ENCODE measurements at places on chromosomes 6 and 20.

GRCh38 chr20:9474835-9475415 is 39.5 kb upstream of the LAMP5 start:
- DNase-seq: no peak

- DNase-seq: no peak
Observed at GRCh38 chr20:20666359-20666758, 46.1 kb downstream of the RALGAPA2 start.

DNA sequence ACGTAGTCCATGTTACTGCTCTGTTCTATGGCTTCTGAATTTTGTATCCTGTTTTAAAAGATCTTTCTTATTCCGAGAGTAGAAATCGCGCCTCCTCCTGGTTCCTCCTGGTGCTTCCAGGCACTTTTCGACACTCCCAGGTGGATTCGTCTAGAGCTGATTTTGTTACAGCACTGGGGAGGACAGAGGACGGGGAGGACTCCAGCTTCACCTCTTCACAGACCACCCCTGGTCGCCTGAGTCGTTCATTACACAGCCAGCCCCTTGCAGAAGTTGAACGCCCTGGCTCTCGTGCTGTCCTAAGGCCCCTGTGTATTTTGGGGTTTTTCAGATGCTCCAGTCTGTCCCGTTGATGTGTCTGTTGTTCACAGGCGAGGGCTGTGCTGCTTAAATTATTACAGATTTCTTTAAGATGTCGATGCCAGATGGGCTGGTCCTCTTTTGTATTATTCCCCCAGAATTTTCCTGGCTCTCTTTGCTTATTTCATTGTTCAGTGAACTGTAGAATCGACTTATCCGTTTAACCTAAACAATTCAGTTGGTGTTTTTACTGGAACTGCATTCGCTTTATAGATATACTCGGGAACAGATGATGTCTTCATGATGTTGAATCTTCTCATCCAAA is 30.5 kb downstream of the COL20A1 start:
- DNase-seq: no peak

DNA sequence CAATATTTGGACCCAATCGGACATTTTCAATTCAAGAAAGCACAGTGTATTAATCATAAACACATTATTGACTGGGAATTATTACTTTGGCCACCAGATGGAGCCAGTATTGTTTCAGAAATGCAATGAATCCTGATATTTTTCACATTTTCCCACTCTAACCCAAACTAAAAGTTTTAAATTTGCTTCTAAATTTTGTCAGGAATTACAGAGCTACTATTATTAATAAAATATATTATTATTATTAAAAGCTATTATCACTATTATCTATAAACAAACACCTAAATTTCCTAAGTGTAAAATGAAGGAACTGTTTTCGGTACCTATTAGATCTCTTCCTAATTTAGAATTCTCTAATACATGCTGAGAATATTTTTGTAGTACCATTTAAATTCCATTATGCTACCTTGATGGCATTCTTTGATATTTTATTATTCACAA is 245.3 kb downstream of the OGFRL1 start:
- DNase-seq: peak; percentile 9

DNA sequence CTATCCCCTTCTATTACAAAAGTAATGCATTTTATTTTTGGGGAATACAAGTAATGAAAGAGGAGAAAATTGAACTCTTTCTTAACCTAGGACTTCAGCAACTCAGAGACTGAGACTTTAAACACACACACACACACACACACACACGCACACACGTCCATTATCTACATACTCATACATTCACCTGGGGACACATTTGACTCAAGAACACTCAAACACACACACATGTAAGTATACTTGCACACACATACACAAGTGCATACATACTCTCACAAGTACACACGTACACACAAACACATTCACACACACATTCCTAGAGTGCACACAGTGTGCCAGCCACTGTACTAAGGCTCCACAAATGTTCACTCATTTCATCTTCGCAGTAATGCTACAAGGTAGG is 2.1 kb upstream of the R3HDML start:
- no peak for DNase-seq

DNA sequence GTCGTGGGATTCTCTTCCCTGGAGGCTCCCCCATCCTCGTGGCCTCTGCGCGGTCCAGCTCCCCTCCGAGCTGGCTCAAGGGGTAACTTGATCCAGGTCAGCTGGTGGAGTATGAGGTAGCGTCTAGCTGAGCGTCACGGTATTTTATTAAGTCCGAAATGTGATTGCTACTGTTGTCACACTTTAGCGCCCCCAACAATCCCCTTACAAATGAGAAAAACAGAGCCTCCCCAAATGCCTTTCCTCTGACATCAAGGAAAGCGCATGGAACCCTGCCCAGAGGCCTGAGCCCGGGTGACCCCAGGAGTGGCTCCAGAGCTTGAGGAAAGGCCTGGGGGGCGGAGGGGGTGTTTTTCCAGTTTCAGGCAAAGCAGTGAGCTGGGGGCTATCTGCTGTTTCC is 192.4 kb downstream of the ZMYND8 start:
- DNase-seq: no peak

- DNase-seq: peak; percentile 51
Observed at GRCh38 chr6:149190224-149190831, 127.2 kb upstream of the TAB2 start.

DNA sequence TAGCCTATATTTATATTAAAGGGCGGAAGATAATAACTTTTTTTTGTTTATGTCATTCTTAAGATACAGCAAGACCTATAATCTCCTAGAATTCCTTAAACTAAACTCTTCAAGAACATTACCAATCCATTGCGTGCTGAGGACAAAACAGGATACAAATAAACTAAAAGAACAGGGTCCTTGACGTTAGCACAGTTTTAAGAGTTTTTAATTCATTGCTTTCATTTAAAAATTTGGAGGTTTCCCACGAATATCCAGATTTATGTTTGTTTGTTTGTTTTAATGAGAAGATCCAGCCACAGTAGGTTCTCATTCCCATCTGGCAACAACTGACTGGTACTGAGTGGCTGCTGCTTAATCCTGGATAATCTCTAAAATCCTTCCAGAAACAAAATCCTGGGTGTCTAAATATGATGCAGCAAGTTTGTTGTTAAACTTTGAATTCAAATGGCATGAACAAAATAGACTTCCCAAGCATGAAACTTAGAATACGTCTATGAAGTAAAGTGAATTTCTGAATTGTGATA is 153.7 kb downstream of the HACE1 start:
- no peak for DNase-seq

GRCh38 chr20:57794600-57795341 is 85.0 kb upstream of the PMEPA1 start:
- no peak for DNase-seq

DNA sequence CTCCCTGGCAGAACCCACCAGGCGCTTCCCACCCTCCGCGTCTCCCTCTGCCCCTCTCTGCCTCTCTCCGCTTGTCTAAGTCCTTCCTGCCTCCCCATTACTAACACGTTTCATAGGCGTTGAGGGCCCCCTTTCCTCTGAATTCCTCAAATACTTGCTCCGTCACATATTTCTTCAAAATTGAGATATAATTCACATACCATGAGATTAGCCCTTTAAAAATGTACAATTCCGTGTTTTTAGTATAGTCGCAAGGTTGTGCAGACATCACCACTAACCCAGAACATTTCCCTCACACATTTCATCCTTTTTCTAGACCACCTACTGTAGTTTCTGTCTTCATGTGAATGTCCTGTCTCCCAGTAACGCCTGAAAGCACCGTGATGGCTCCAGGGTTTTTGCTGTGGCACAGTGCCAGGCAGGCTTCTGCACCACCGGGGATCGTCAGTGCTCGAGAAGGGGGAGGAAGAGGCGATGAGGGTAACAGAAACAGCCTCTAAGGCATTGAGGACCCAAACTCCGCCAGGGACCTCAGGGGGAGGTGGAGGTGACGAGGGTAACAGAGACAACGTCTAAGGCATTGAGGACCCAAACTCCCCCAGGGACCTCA is 141.9 kb upstream of the SNX9 start:
- peak; percentile 67 for DNase-seq

DNA sequence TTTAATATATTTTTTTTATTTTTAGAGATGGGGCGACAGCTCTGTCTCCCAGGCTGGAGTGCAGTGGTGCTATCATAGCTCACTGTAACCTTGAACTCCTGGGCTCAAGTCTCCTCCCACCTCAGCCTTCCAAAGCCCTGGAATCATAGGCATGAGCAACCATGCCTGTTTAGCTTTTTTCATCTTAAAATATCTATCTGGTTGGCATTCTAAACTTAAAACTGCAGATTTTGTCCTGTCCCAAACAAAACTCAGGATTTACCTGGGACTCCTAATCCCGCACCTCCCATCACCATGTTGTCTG is 124.7 kb downstream of the SULF2 start:
- no peak for DNase-seq

GRCh38 chr20:8388141-8388540 is 256.1 kb downstream of the PLCB1 start:
- no peak for DNase-seq

GRCh38 chr6:111951497-111952085 is 78.3 kb upstream of the FYN start:
- DNase-seq: no peak

- no peak for DNase-seq
Observed at GRCh38 chr6:129835691-129836090, 25.4 kb downstream of the TMEM244 start.

- DNase-seq: no peak
Observed at GRCh38 chr6:15358579-15359327, 112.9 kb downstream of the JARID2 start.

DNA sequence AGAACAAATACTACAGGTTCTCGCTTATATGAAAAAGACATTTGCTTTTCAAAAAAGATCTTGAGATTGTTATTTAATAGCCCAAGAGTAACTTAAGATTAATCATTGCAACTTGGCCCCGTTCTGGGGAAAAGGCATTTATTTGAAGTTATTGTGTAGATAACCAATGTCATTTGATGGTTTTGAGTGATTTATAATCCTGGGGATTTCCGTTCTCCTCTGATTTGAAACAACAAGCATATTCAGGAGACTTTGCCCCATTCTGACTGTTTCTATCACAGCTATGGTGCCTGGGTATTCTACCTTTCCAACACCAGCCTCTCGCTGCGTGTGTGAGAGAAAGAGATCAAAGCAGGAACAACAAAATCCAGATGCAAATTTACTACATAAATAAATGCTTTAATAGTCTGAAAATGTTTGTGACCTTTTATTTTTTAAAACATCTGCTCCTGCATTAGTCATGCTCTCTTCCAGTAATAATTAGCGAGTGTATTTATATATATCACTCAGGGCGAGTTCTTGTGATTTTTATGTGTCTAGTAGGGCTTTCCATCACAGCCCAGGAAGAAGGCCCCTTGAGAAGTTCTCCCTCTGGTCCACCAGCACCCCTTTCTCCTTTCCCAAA is 197.9 kb upstream of the FOXQ1 start:
- no peak for DNase-seq

DNA sequence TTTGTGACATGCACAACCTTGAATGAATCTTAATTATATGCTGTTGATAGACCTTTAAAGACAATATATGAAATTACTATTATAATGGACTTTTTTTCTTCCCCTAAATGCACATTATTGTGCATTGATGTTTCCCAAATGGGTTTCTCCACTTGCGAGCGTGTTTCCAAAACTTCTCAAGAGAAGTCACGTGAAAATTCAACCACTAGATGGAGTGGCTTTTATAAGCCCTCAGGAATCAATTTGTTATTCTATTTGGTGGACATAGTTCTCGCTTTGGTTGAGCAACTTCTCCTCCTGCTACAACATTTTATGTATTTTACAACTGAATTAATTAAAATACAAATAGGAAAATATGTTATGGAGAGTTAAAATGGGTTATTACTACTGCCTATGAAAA is 9.0 kb downstream of the CNR1 start:
- no peak for DNase-seq

- DNase-seq: no peak
Observed at GRCh38 chr6:5524110-5524509, 262.8 kb downstream of the FARS2 start.

DNA sequence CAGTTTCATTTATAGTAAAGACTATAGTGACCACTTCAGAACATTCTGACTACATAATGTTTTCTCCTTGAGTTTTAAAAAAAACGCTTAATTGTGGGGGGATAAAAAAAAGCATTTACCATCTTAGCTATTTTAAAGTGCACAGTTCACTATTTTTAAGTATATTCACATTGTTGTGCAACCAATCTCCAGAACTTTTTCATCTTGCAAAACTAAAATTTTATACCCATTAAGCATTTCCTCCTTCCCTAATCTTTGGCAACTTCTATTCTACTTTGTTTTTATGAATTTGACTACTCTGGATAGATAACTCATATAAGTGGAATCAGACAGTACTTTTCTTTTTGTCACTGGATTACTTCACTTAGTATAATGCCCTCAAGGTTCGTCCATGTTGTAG is 62.3 kb downstream of the FKBP5 start:
- no peak for DNase-seq

- DNase-seq: no peak
Observed at GRCh38 chr6:43972913-43973300, 154.3 kb downstream of the MRPL14 start.

- DNase-seq: no peak
Observed at GRCh38 chr20:64106435-64106961, 867 bp downstream of the NPBWR2 start.

- no peak for DNase-seq
Observed at GRCh38 chr6:7550433-7550801, 8.9 kb downstream of the DSP start.

- DNase-seq: peak; percentile 77
Observed at GRCh38 chr6:85482905-85483700, 33.2 kb downstream of the NT5E start.

DNA sequence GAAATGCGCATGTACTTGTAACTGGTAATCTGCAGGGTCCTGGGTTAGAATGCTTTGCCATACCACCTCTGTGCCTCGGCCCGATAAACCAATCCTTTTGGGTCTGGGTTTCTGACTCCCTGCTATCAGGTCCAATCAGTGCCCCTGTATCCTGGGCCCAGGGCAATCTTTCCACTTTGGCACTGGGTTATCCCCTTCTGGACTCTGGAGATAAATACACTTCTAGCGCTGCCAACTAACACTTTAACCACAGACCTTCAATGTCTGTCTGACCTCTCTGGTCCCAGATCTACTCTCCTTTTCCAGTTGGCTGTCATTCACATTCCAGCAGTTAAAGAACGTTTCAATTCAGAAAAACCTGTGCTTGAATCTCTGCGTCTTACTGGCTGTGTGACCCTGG is 55.3 kb downstream of the DNAAF9 start:
- no peak for DNase-seq

GRCh38 chr6:21891080-21891479 is 297.5 kb downstream of the SOX4 start:
- DNase-seq: no peak

- DNase-seq: no peak
Observed at GRCh38 chr20:37681384-37682112, 12.3 kb upstream of the CTNNBL1 start.

- no peak for DNase-seq
Observed at GRCh38 chr20:2874456-2874855, 1.2 kb downstream of the PTPRA start.

- DNase-seq: no peak
Observed at GRCh38 chr6:150560004-150560883, 39.4 kb upstream of the PLEKHG1 start.

- DNase-seq: no peak
Observed at GRCh38 chr6:85751374-85752055, 108.8 kb upstream of the SYNCRIP start.

- no peak for DNase-seq
Observed at GRCh38 chr20:23582293-23582692, 14.0 kb upstream of the CST9L start.

GRCh38 chr6:3366596-3367413 is 90.0 kb downstream of the SLC22A23 start:
- no peak for DNase-seq
